ENCODE measurements at places on chromosomes 4 and X. TPM values are rescaled to one million over a fixed set of nuclear protein-coding genes. Genes with fewer than 3 reads are reported as not detected.

Gene FGFBP2
- not detected for total RNA-seq

Gene GAGE2A
- not detected for total RNA-seq

Gene MAGEH1
- 11.7 TPM for total RNA-seq

Gene POU4F2
- not detected for total RNA-seq

Gene DGKK
- total RNA-seq, result not detected

Gene KLF8
- 0.13 TPM for total RNA-seq

Gene KIAA1210
- not detected for total RNA-seq

Gene ZNF718
- total RNA-seq, result 3.9 TPM

Gene SPIN4
- total RNA-seq, result 6.8 TPM

Gene CXorf49
- total RNA-seq, result not detected

Gene XK
- total RNA-seq, result under 0.01 TPM

Gene GC
- not detected for total RNA-seq

Gene SLC7A11
- total RNA-seq, result 6.4 TPM

Gene SMIM31
- total RNA-seq, result not detected

Gene PHOX2B
- not detected for total RNA-seq

Gene MXRA5
- total RNA-seq, result not detected

Gene USP17L26
- not detected for total RNA-seq

Gene MAGEA12
- total RNA-seq, result not detected

Gene TBC1D8B
- total RNA-seq, result 2.4 TPM

Gene PDGFC
- 22.0 TPM for total RNA-seq

Gene UGT2B15
- not detected for total RNA-seq

Gene SLC34A2
- total RNA-seq, result under 0.01 TPM

Gene RGS12
- total RNA-seq, result 30.7 TPM

Gene PARM1
- not detected for total RNA-seq

Gene CLDN34
- total RNA-seq, result 0.13 TPM

Gene CORIN
- under 0.01 TPM for total RNA-seq

Gene NFXL1
- total RNA-seq, result 4.7 TPM

Gene SERTM2
- not detected for total RNA-seq

Gene ETDA
- not detected for total RNA-seq

Gene GRID2
- not detected for total RNA-seq

Gene PRSS48
- not detected for total RNA-seq

Gene TKTL1
- total RNA-seq, result under 0.01 TPM

Gene PRKG2
- total RNA-seq, result not detected

Gene SLIT2
- total RNA-seq, result 0.13 TPM

Gene GYG2
- total RNA-seq, result 1.0 TPM

Gene ARAP2
- total RNA-seq, result 0.13 TPM

Gene KIF4A
- total RNA-seq, result 4.3 TPM

Gene VCX2
- total RNA-seq, result not detected

Gene CFP
- total RNA-seq, result 0.13 TPM

Gene SPANXD
- total RNA-seq, result not detected

Gene SSX2
- not detected for total RNA-seq

Gene TEX13B
- not detected for total RNA-seq

Gene TMEM271
- total RNA-seq, result not detected

Gene TRPC5OS
- total RNA-seq, result not detected

Gene SAGE1
- not detected for total RNA-seq

Gene SPACA5
- total RNA-seq, result not detected

Gene SH2D1A
- not detected for total RNA-seq

Gene ARSJ
- 15.4 TPM for total RNA-seq

Gene TMEM164
- 13.6 TPM for total RNA-seq

Gene C4orf50
- total RNA-seq, result under 0.01 TPM

Gene CT45A10
- not detected for total RNA-seq

Gene CTSO
- 4.9 TPM for total RNA-seq

Gene PLK4
- 7.6 TPM for total RNA-seq

Gene LNX1
- total RNA-seq, result 4.0 TPM

Gene FBXL5
- 81.9 TPM for total RNA-seq

Gene CSAG1
- total RNA-seq, result not detected

Gene UCP1
- total RNA-seq, result not detected

Gene SHROOM2
- 10.1 TPM for total RNA-seq

Gene AMOT
- 10.9 TPM for total RNA-seq

Data from dermis microvascular lymphatic vessel endothelial cell (primary cell).